Esophagus squamous epithelium (tissue), 5 donors: ENCODE measurements at places on chromosomes 3 and 15.

DNA sequence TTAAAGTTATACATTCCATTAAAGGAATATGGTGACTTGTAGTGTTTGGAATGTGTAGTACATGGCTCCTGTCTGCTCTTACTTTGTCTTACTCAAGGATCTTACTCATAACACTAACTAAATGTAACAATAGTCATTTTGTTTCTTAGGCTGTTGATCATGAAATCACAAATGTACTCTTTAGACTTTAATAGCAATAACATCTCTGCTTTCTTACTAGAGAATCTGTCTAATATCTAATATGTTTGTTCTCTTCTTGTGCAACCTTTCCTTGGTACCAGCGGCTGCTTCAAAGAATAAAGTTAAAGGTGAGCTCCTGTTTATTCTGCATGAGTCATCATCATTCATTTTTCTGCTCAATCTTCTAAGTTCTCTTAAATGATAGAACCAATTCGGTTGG, 767.5 kb downstream of the CADM2 start:
- DNase-seq: no peak

DNA sequence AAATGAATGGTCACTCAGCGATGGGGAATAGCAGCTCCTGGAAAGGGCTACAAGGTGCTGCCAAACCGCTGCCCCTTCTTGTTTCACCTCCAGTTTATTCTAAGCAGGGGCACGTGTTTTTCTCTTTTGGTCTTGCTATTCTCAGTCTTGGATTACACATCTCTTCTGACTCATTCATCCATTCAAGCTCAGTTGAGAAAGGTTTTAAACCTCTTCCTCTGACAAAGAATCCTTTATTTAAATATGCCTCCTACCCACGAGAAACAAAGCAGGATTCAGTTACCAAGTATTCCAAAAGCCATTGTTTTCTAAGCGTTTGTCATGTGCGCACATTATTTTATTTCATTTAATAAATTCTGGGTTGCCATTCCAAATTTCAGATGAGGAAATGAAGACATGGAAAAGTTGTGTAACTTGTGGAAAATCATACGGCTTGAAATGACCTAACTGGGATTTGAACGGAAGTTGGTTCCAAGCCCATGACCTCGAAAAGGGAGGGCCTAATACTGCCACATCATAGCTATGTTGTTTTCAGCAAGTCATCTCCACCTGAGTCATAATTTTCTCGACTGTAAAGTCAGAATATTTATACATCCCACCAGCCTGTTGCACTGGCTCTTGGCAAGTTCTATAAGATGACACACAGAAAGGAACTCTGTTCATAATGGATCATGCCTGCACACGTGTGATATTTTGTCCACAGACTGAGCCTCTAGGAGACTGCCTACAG, 292.0 kb upstream of the SLCO3A1 start:
- no peak for DNase-seq

GRCh38 chr3:115397433-115397832, 225.9 kb upstream of the GAP43 start:
- DNase-seq: no peak

- no peak for DNase-seq
These were observed 3.3 kb upstream of the RBSN start for GRCh38 chr3:15102256-15102655.

- no peak for DNase-seq
These were observed 70.3 kb downstream of the ARHGEF26 start for GRCh38 chr3:154191520-154191919.

DNA sequence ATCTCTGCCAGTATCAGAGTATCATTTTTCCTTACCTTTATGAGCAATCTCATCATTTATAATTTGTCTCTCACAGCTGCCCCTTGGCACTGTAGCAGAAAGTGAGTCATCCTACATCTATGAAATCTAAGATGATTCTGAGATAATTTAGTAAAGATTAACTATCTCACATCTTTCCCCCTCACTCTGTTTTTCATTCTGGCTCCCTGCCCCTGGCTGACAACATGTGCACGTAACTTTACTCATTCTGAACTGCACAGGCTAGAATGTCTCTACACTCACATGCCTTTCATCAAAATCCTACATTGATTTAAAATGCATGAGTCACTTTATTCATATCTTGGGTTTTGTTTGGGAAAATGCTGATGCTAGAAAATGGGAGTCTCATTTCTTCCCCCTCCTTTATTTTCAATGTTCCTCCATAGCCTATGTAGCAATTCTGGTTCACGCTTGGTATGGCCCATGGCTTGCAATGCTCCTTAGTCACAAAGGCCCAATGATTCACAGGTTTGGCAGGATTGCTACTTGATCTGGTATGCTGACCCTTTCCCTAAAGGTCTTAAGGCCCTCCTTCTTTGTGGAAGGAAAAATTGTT, 838.5 kb downstream of the TUSC7 start:
- no peak for DNase-seq

GRCh38 chr15:67512140-67512539, 8.8 kb upstream of the C15orf61 start:
- no peak for DNase-seq

DNA sequence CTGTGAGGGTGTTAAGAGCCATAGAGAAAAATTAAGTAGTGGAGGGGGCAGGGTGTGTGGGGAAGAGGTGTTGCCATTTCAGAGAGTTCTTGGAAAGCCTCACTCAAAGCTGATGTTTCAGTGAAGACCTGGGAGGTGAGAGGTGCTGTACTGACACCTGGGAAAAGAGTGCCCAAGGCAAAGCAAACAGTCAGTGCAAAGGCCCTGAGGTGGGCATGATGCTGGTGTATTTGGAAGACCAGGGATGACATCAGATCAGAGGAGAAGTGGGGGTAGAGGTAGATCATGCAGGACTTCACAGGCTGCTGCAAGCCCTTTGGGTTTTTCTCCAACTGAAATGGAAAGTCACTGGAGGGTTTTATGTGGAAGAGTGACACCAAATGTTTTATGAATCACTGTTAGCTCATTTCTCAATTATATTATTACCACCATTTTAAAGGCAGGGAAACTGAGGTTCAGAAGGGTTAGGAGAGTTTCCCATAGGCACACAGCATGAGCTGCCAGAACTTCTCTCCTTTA, 42.8 kb upstream of the SMAD3 start:
- no peak for DNase-seq

DNA sequence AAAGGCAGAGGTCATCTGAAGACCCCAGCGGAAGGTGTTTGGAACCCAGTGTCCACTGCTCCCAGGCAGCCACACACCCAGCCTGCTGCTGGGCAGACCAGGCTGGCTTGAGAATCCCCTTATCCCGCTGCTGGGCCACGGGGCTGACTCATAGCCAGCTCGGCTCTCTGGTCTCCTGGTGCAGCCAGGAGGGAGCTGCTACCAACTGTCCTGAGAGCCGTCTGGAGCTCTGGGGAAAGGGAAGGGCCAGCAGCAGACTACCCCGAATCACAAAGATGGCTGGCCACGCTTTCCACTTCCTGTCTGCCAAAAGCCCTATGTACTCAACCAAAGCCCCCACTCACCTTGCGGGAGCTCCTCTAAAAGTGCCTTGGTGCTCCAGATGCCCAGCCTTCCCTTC, 38.3 kb downstream of the WHAMM start:
- no peak for DNase-seq

DNA sequence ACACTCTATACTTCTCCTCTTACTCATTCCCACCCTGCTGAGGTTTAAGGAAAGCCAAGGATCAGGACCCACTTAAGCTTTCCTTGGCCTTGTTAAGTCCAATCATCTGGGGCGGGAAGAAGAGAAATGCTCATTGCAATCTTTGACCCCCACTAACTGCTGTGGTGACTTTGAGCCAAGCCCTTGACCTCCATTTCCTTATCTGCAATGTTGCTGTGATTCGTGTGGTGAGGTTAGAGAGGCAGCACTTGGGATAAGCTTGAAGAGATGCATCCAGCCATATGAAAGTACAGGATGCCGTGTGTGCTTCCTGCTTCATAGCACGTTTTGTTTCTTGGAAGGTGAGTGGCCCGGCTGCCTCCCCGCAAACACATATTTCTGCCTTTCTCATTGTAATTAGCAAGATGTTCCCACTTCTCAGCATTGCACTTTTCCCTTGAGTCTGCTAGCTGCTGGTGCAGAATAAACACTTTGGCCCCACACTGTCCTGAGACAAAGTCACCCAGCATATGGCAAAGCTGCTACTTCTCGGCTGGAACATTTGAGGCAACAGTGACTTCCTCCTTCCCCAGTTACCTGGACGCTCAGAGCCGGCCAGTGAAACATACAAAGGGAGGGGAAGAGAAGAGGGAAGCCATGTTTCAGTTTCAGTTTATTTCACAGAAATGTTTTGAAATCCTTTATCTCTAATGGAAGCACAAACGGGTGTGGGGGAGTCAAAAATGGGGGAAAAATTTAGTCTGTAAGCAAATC, 10.5 kb upstream of the NUDT16 start:
- DNase-seq: no peak

DNA sequence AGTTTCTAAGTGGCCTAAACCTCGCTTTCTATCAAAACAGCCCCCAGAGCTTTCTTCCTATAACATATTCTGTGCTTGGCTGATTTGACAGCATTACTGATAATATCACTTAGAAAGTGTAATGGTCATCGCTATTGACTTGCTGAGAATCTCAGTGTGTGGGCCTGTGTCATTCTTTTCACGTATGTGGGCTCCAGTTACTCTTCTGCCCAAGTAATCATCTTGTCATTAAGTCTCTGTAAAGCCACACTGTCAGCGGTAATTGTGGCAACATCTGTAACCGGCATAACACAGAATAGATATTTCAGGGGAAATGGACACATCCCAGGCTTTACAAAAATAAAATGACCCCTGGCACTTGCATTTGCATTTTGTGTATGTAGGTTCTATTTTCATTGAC, 313.6 kb upstream of the LMCD1 start:
- no peak for DNase-seq
